Fibroblast of lung (primary cell): ENCODE measurements at places on chromosomes 5 and 9.

- no peak for DNase-seq
- H3K4me1 ChIP-seq: peaks cover 2% of the 10 kb centered on the region
- peaks cover 3% of the 10 kb centered on the region for H3K36me3 ChIP-seq
- no peaks in the 10 kb centered on the region for H3K27me3 ChIP-seq
Measured at GRCh38 chr9:19381656-19382055, 1.6 kb upstream of the RPS6 start.

- no peak overlapping the region for H3K27ac ChIP-seq
- H3K4me1 ChIP-seq: no peaks in the 10 kb centered on the region
- DNase-seq: no peak
- H3K27me3 ChIP-seq: peaks cover 9% of the 10 kb centered on the region
Measured at GRCh38 chr9:131021785-131022184, 12.8 kb downstream of the LAMC3 start.

GRCh38 chr9:114989600-114990410 is 59.4 kb upstream of the TNFSF8 start:
- no peak overlapping the region for H3K4me3 ChIP-seq
- H3K27ac ChIP-seq: no peak overlapping the region
- no peaks in the 10 kb centered on the region for H3K36me3 ChIP-seq
- no peak for DNase-seq
- H3K27me3 ChIP-seq: peaks cover 8% of the 10 kb centered on the region
- H3K4me1 ChIP-seq: no peaks in the 10 kb centered on the region

GRCh38 chr5:57725658-57726504 is 243.3 kb upstream of the ACTBL2 start:
- H3K27ac ChIP-seq: no peak overlapping the region
- no peaks in the 10 kb centered on the region for H3K27me3 ChIP-seq
- H3K4me1 ChIP-seq: peaks cover 2% of the 10 kb centered on the region
- no peak overlapping the region for H3K4me3 ChIP-seq
